ENCODE measurements at places on chromosomes 7 and 10. TPM values are rescaled to one million over a fixed set of nuclear protein-coding genes. Genes with fewer than 3 reads are reported as not detected.

The ANKMY2 gene
- total RNA-seq: 96.6 TPM

The NACAD gene
- 4.9 TPM for total RNA-seq

The FAM131B gene
- total RNA-seq: 73.8 TPM

The CREB5 gene
- 4.5 TPM for total RNA-seq

The NKX2-3 gene
- under 0.01 TPM for total RNA-seq

The PPP1R17 gene
- 2.9 TPM for total RNA-seq
